ENCODE measurements at places on chromosomes 7 and 10. TPM values are rescaled to one million over a fixed set of nuclear protein-coding genes. Genes with fewer than 3 reads are reported as not detected.

Gene ASZ1
- not detected for total RNA-seq

Gene PLAU
- 0.84 TPM for total RNA-seq

Gene HOXA9
- not detected for total RNA-seq

Gene CAMK2B
- total RNA-seq, result 0.33 TPM

Gene OR2A7
- total RNA-seq, result 0.71 TPM

Gene NRAP
- total RNA-seq, result not detected

Gene HOXA7
- total RNA-seq, result not detected

Gene SMKR1
- total RNA-seq, result 6.2 TPM

Gene OGDH
- 97.2 TPM for total RNA-seq

Gene IFIT1B
- not detected for total RNA-seq

Gene AVPI1
- 1.6 TPM for total RNA-seq

Gene LRRC4
- 2.8 TPM for total RNA-seq

Gene UCMA
- total RNA-seq, result not detected
